ENCODE measurements at places on chromosomes 5 and 9.

GRCh38 chr5:35198686-35199085 is 31.6 kb downstream of the PRLR start:
- DNase-seq = no peak

- no peak for DNase-seq
Measured at GRCh38 chr5:171588790-171589189, 169.3 kb downstream of the FGF18 start.

DNA sequence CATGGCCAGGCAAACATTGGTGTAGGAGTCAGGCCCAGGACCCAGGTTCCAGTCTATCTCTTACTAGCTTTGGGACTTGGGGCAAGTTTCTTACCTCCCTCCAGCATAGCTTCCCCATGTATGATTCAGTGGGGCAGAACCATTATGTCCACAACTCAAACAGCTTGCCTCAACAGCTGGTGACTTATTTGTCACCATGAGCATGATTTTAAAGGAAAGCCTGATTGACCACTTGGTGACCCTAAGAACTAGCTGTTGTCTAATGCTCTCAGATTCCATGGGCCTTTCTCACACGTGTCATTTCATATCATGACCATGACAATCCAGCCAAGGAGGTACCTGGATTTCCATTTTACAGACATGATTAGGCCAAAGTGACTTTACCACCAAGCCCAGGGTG is 126.4 kb downstream of the TTLL11 start:
- no peak for DNase-seq

DNA sequence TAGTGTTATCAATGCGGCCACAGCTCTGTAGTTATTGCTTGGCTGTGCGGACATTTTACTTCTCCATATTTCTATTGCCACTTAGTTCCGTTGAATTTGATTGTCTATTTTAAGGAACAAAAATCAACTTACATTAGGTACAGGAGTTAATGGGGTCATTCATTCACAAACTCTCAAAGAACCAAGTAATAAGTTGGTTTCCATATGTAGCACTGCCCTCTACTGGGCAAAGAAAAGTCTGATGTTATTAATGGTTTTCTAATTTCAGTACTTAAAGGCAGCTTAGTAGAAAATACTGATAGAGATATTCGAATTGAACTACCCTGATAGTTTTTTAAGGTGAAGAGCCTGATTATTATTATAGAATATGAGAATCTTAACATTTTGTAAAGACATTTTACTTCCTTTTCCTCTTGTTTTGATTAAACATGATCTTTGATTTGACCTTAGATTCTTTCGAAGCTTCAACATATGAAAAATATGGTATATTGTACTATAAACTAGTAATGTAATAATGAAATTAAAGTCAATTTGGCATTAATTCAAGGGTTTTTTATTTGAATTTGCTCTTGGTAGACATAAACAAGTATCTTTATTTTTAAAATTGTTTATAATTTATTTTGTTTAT is 119.5 kb upstream of the CTNND2 start:
- no peak for DNase-seq

DNA sequence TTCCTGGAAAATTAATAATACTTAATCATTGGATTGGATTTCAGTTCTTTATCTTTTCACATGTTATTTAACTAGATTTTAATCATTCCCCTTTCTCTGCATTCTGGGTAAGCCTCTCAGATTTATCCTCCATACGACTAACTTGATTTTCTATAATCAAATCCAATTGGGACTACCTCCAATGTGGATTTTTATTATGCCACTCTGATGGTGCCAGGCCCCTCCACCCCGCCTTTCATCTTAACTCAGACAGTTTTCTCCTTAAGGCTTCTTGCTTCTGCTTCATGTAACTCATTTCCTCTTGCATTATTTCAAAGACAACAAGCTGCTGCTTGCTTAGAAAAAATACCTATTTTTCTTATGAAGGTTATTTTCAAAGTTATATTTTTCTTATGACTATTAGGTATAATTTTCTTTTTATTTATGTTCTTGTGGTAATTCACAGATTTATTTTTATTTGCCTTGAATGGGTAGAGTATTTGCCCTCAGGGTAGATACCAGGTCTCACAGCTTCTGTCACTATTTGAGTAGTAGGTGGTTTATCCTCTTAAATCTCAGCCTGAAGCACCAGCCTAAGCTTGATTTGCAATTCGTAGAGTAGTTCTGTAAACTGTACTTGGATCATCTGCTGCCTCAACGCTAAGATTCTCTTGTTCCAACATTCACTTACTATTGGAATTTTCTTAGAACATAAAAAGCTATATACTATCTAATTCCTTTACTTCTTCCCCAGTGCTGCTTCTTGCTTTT is 659.0 kb upstream of the ARRDC3 start:
- DNase-seq = no peak

DNA sequence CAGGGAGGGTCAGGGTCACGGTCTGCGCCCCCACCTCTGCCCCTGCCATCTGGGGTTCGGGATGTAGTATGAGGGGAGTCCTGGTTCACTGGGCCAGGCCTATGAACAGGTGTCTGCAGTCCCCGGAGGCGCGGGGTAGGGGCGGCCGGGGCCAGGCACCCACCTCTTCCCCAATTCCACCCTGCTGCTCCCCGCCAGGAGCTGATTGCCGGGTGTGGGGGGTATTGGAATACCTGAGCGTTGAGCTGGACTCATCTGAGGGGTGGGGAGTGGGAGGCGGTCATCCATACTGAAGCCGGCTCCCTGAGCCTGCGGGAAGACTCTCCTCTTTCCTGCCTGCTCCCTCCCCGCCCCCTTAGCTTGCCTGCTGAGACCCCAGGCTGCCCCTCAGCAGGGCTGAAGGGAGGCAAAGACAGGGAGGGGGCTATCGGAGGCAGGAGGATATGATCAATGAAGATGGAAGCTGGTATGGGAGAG is 679 bp downstream of the SLC6A7 start:
- DNase-seq = no peak

GRCh38 chr5:112549605-112550166 is 130.6 kb upstream of the EPB41L4A start:
- no peak for DNase-seq

DNA sequence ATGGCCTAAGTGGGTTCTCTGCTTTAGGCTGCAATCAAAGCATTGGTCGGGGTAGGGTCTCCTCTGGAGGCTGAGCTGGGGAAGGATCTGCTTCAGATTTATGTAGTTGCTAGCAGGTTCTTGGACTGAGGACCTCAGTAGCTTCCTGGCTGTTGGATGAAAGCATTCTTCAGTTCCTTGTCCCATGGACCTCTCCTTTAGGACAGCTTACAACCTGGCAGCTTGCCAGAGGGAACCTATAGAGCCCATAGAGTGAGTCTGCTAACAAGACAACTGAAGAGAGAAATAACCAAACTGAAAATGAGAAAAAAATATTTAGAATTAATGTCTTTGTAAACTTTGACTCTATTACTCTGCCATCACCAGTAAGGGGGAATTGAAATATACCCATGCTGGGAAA is 12.4 kb downstream of the MRPS30 start:
- DNase-seq = no peak

GRCh38 chr9:97695995-97696802 is 941 bp downstream of the XPA start:
- no peak for DNase-seq

GRCh38 chr5:114367029-114367428 is 5.2 kb downstream of the KCNN2 start:
- no peak for DNase-seq

DNA sequence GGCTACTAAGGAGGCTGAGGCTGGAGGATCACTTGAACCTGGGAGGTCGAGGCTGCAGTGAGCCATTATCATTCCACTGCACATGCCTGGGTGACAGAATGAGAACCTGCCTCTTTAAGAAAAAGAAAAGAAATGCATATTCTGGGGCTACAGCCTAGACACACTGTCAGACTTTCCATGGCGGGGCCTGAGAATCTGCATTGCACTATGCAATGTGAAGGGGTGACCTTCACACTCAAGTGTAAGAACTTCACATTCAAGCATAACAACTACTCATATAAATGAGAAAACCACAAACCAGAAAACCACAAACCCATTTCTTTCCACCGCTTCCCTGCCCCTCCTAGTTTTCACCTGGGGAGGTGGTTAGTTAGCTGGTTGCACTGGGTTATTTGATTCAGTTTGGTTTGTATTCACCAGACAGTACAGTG is 18.0 kb upstream of the FBP2 start:
- DNase-seq = no peak

DNA sequence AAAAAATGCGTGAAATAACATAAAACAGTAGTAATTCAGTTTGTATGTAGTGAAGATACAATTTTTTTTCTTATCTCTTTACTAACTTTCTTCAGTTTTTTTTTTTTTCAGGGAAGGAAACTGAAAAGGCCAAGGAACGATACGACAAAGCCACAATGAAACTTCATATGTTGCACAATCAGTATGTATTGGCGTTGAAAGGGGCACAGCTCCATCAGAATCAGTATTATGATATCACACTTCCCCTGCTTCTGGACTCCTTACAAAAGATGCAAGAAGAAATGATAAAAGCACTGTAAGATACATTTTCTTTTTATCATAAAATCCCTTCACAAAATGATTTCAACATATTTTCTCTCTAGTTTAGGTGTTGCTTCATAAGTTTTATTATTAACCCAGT is 120.0 kb downstream of the FER start:
- no peak for DNase-seq

DNA sequence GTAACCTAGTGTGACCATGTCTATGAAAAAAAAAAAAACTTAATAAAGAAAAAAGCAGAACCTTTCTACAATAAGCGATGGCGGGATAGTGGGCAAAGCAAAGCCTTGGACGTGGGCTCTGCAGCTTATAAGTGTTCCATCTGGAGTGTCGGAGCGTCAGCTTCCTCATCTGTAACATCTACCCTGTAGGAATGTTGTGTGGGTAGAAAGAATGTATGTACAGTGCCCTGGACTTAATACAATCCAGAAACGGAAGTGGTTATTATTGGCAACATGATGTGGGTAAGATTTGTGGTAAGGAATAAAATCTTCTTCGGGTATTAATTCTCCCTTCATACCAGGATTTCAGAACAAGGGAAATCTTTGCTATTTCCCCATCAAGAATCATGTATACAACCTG is 66.5 kb downstream of the SEMA5A start:
- no peak for DNase-seq

DNA sequence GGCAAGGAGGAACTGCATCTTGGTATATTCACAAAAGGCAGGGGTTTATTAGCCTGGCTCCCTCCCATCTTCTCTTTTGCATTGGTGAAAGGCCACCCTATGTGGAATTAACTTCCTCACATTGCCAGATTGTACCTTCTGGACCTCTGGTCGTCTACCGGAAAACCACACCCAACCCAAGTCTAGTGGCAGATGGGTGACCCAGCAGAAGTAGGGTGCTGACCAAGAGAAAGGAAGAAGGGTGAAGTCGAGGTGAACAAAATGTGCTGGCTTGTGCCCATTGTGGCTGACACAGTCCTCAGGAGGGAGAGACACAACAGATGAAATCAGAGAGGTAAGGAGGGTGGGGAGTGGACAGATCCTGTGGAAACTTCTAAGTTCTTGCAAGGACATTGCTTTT is 39.8 kb upstream of the DAP start:
- no peak for DNase-seq

GRCh38 chr5:97422678-97423077 is 239.6 kb upstream of the RIOK2 start:
- no peak for DNase-seq

- no peak for DNase-seq
Measured at GRCh38 chr5:36230151-36230790, 11.5 kb downstream of the NADK2 start.

GRCh38 chr9:15416880-15417279 is 5.8 kb upstream of the SNAPC3 start:
- no peak for DNase-seq

- DNase-seq = no peak
Measured at GRCh38 chr9:96567203-96567700, 52.4 kb downstream of the CDC14B start.

DNA sequence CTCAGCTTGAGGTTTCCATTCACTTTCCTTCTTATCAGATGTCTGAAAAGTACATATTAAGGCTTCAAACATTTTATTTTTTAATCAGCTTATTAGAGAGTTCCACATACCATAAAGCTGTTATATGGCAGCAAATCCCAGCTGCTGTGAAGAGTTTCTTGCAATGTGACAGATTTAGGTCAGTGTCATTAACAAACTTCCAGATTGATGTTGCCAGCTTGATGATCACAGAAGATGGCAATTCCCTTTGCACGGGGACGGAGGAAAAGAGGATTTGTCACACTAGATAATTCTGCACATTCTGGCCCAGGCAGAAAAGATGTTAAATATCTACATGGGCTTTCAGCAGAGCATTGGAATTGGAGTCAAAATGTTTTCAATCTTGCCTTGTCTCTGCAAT is 215.8 kb downstream of the BRINP1 start:
- DNase-seq = no peak

- DNase-seq = no peak
Measured at GRCh38 chr9:91162784-91163443, 198.8 kb downstream of the AUH start.

DNA sequence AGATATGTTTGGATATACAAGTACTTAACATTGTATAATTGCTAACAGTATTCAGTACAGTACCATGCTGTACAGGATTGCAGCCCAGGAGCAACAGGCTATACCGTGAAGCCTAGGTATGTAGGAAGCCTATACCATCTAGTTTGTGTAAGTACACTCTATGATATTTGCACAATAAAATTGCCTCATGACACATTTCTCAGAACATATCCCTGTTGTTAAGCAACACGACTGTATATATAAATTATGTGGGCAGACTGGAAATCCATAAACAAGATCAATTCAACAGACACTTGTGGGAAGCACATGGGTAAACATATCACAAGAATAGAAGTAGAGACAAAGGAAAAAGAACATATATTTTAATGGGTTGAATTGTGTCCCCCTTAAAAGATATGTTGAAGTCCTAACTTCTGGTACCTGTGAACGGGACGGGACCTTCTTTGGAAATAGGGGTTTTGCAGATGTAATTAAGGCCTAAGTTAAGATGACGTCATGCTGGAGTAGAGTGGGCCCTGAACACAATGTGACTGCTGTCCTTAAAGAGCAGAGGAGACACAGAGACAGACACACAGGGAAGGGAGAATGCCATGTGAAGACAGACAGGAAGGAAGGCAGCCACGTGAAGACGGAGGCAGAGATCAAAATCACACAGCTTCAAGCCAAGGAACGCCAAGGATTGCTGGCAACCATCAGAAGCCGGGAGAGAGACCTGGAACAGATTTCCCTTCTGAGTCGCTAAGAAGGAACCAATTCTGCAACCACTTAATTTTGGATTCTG is 76.3 kb downstream of the SCAI start:
- DNase-seq = peak; percentile 1

DNA sequence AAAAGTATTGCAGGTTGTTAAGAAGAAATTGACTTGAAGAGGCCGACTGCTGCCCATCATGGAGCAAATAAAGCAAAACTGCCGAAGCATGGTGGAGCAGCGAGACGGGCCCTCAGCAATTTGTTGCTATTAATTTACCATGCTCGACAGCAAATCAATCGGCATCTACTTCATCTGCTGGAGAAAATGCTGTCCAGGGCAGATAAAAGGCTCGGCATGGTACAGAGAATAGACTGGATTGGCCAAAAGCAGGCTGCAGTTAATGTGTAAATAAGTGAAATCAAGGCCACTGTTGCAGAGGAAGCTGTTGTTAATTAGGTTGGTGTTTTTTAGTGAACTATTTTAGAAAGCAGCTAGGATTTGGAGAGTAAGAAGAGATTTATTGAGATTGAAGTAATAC is 8.3 kb downstream of the TLE4 start:
- no peak for DNase-seq
